NCI-H510A treated with DMSO at 0.1 percent for 48 hours (cell line): ENCODE measurements at places on chromosomes 2 and 18.

GRCh38 chr2:55364189-55365055 lies 55.2 kb downstream of the CCDC88A start:
- no peak for DNase-seq

DNA sequence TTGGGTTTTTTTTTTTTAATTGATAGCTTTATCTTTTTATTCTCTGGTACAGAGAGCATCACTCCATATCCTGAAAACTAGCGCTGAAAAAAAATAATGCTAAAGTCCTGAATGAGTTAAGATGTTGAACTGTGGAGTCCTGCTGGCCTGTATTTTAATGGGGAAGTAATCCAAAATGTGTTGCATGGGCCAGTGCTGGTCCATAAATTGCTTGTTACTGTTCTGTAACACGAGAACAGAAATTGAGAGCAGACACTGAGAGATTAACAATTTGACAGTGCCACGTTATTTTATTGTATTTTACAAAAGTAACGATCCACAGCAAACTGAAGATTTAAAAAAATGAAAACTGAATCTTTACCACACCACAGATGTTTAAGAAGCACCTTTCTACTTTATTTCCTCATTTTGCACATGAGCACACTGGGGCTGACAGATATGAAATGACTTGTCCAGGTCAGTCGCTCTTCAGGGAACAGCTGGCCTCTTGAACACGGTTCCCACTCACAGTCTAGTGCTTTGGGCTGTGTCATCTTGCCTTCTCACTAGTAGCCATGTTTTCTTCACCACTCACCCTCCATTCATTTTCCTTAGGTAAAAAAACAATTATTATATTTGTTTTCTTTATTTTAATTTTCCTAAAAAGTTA lies 35.3 kb downstream of the ZCCHC2 start:
- no peak for DNase-seq

DNA sequence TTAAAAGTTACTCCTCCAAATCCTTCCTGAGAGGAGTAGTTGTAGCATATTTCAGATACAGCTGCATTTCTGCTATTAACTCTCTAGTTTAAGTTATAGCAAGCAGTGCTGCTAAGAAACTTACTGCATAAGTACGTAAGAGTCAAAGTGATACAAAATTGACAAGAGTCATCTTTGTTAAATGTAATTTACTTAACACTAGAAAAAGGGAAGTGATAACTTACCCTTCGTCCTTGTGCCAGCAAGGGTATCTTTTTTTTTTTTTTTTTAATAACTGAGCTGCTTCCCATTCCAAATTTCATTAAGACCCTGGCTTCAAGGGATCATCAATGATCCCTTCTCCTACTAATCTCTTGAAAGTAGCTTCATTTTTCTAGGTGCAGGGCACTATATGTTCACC lies 493.0 kb downstream of the PLCL1 start:
- DNase-seq: no peak

- DNase-seq: peak; percentile 21
Observed at GRCh38 chr18:57859314-57859713, 56.2 kb upstream of the ATP8B1 start.

DNA sequence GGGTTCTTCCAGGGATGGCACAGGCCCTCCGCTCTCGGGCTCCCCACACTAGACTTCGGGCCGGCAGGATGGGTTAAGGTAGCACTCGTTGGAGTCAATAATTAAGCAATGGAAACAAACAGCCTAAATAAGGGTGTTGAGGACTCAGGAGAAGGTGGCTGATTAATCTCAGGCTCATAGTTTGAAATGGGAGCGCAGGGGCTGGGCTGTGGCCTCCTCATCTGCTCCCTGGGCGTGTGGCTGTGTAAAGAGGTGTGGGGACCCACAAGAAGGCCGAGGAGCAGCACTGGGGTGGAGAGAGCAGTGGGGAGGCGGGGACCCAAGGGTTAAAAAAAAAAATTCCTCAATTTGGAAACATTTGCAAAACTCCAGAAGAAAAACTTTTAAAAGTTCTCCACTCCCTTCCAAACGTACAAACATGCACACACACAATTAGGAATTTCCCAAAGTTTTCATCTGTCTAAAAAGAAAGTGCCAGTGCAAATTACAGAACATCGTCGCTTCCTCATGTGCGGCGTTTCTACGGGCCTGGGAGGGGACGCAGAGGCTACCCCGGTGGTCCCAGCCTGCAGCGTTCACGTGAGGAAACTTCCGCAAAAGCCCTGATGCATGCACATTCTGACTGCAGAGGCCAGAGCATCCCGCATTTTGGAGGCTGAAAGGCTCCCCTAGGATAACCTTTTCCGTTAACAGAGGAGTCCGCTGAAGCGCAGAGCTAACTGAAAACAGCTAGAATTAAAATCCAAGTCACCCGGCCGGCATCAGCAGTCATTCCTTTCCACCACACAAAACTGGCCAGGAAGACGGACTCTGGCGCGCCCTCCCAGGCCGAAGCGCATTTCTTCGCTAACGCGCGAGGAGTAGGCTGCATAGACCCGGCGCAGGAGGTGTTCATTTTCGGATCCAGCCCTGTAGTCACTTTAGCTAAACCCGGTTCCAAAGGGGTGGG lies 1.0 kb upstream of the TUBB6 start:
- no peak for DNase-seq

DNA sequence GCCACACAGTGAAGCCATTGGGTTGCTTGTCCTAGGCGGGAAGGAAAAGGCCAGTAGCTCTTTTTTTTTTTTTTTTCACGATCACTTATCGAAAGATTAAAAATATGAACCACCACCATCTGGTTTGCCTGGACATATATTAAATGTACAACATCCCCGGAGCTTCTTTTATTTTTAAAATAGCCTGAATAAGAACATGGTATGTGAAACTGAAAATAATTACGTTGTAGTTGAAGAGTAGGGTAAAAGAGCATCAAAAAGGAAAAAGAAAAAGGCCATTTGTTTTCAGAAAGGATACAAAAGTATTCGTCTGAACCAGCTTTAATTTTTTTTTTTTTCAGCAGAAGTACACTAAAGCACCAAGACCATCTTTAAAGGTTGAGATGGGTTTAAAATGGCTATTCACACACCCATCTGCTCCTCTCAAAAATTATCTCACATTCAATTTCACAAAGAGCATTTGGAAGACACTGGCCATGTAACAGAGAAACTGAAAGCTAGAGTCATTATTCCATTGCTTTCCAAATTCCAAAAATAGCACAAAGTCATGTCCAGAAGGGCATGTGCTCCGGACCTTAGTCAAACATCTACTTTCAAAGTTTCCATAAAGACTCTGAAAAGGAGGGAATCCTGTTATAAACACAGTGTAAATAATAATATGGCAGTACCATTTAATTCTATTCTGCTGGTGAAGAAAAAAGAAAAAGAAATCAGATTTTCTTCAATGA lies 82.9 kb downstream of the SCN3A start:
- no peak for DNase-seq

- DNase-seq: no peak
Observed at GRCh38 chr2:16389611-16390010, 276.0 kb downstream of the CYRIA start.

GRCh38 chr2:183718246-183718645 lies 594.0 kb downstream of the NUP35 start:
- DNase-seq: no peak

DNA sequence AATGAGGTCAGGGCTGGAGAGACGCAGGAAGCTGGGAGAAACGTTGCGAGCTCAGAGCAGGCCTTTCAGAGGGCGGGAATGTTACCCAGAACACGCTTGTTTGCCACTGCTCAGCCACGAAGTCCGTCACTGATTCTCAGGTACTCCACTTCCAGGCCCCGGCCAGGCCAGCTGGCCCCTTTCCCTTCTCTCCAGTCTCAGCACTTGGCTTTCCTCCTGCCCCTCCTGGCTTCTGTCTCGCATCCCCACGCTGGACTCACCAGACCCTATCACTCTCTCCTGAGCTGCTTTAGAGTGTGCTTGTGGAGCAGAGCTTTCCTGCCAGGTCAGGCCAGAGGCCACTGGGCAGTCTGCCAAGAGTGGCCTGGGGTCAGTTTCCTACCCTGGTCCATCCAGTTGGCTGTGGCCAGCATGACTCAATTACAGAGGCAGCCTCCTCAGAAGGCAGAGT lies 151.4 kb downstream of the TWIST2 start:
- DNase-seq: no peak

GRCh38 chr2:41827354-41827971 lies 220.4 kb upstream of the PKDCC start:
- no peak for DNase-seq

GRCh38 chr2:129192117-129192516 lies 787.3 kb upstream of the RAB6C start:
- no peak for DNase-seq

GRCh38 chr2:27717070-27717795 lies 53.5 kb downstream of the SLC4A1AP start:
- no peak for DNase-seq

DNA sequence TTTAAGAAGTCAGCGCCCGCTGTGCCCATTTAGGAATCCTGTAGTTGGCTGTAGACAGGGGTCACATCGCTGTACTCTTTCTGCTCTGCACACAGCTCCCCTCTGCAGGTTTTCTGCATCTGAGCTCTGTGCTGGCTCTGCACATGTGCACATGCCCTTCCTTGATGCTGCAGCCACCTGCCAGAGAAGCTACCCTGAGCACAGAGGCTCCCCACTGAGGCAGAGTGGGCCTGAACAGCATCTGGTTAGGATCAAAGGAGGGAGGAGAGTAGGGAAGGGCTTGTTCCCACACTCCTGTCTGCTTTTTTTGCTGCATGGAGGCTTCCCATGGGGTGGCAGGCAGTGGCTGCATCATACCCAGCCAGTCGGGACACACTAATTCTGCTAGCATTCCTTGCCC lies 238.9 kb downstream of the FHOD3 start:
- DNase-seq: peak; percentile 43

- DNase-seq: no peak
Observed at GRCh38 chr18:22639561-22639960, 221.8 kb upstream of the CTAGE1 start.

DNA sequence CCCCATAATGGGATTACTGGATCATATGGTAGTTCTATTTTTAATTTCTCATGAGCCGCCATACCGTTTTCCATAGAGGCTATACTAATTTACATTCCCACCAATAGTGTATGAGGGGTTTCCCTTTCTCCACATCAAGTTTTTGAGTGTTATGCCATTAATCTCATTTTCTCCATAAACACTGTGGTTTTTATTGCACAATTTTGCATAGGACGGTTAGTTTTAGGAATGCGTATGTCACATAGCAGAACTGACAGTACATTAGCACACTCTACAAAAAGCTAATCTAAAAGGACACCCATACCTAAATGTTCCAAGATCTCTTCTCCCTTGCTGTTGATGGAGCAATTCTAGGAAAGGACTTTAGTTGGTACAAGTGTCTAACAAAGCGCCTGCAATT lies 32.5 kb downstream of the DARS1 start:
- DNase-seq: no peak

DNA sequence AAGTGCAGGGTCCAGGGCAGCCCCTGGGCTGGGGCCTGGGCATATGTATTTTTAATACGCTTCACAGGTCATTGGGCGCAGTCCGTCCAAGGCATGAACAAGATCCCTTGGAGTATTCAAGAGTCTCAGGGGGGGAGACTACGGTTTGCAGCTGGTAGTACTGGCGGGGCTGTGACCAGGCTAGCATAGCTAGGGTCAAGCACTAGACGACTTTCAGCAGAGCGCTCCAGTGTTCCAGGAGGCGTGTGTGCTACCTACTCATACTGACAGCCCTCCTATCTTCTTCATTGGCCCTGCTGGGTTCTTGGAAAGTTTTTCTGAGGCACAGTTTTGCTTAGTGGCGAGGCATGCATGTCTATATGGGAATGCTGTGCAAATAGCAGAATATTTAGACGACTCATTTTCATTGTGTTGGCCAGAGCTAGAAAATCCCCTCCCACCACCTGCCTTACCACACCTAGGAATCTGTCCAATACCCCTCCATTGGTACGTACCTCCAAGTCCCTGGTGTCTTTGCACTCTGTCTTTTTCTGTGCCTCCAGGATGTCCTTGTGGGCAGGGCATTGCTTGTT lies 68.2 kb downstream of the GLI2 start:
- DNase-seq: peak; percentile 62

- peak; percentile 73 for DNase-seq
Observed at GRCh38 chr2:121080013-121080772, 204.8 kb downstream of the TFCP2L1 start.

DNA sequence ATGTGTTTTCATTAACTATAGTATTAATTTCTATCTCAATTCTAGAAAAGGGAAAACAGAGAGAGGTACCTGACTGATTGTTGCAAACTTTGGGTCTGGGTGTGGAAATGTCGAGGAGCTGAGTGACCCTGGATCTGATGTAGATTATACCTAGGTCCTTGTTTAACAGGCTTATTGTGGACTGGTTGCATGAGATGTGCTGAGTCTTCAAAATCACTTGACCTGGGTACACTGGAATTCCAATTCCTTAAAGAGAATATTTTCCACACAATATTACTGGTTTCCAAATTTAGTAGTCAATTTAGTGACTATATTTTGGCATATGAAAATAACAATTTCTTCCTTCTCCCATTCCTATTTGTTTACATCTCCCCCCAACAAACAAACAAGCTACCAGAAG lies 13.6 kb downstream of the DUSP11 start:
- DNase-seq: no peak

DNA sequence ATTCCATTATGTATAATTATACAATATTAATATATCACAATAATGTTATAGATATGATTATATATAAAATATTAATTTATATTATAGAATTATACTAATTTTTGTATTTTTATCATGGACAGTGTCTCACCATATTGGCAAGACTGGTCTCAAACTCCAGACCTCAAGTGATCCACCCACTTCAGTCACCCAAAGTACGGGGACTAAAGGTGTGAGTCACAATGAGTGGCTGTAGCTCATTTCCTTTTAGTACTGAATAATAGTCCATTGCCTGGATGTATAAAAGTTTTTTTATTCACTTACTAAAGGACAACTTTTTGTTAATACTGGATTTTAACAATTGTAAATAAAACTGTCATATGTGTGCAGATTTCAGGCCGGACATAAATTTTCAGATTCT lies 417.6 kb upstream of the LINC00305 start:
- DNase-seq: no peak

DNA sequence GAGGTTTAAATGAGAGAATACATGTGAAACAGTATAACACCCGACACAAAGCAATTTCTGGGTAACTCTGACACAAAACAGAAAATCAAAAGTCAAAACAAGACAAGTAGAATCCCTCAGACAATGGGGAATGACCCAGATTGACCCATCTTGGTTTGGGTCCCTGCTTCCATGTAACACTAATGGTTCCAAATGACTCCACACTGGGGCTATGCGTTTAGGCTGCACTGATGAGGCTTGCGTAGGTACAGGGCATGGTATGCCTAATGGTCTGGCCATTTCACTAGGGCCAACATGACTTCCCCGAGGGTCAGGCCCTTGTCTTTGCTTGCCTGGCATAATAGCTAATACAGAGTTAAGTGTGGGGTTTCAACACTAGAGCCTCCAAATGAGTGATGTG lies 27.2 kb upstream of the NFE2L2 start:
- no peak for DNase-seq
